Tongue (tissue), 3 donors: ENCODE measurements at places on chromosomes 16 and 17. TPM values are rescaled to one million over a fixed set of nuclear protein-coding genes. Genes with fewer than 3 reads are reported as not detected.

- DNase-seq: no peak
Observed at GRCh38 chr17:74554909-74555308, 9.0 kb upstream of the CD300C start.

DNA sequence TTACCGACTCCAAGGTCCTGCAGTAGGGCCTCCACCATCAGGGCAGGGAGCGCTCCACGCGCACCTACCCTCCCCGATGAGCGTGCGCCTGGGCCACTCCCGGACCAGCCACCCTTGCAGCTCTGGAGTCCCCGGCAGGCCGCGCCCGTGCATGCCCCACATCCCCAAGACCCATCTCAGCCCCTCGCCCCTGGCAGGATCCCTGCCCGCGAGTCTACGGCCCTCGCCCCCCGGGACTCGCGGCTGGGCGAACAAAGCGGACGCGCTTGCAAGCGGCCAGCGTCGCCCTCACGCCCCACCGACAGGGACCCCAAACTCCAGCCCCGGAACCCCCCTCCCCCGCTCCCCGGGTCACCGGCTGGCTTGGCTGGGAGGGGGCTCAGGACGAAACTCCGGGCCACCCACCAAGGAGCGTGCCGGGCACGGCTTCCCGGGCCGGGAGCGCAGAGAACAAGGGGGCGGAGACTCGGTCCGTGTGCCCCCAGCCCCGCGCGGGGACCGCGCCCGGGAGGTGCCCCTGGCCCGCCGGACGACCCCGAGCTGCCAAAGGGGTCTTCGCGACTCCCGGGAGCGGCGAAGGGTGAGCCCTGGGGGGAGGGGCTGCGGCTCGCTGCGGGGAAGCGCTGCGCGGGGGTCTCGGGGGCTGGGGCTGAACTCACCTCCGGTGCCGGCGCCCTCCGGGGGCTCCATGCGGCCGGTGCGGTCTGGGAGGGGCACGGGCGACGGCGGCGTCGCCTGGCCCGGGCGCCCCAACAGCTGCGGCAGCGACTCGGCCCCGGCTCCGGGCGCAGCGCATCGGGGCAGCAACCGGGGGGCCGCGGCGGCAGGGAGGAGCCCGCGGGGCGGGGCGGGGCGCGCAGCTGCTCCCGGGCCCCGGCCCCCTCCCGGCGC lies at the start of gene DBNDD1:
Gene DBNDD1, minus strand, starts transcription at position 805 of the 891 bp plus-strand sequence. Its CDS starts 115 bp downstream, at position 690.
- DNase-seq: peak; percentile 75

GRCh38 chr17:81567191-81567590 lies 15.0 kb upstream of the FAAP100 start:
- no peak for DNase-seq

DNA sequence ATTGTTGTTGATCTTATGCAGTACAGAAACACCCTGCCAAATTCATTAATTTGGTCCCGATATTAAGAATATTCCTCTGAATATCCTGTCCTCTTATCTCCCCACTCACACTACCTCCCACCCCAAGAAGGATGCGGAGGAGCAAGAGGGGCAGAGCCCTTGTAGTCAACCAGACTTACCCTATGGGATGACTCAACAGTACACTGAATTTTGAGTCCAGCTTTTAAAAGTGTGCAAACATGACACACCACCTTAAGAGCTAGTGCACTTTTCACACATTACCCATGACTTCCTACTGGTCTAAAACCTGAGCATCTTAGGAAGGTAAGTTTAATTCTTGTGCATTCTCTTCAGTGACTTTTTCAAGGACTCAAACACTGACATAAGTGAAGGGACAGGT lies 9.5 kb downstream of the USP22 start:
- DNase-seq: no peak

DNA sequence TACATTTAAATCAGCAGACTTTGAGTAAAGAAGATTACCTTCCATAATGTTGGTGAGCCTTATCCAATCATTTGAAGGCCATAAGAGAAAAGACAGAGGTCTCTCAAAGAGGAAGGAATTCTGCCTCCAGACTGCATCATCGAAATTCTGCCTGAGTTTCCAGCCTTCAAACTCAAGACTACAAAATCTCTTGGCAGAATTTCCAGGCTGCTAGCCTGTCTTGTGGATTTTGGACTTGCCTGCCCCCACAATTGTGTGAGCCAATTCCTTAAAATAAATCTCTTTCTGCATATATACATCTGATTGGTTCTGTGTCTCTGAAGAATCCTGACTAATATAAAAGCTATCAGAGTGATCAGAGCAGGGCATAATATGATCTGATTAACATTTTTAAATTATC lies 216.6 kb upstream of the CPHXL start:
- peak; percentile 27 for DNase-seq

DNA sequence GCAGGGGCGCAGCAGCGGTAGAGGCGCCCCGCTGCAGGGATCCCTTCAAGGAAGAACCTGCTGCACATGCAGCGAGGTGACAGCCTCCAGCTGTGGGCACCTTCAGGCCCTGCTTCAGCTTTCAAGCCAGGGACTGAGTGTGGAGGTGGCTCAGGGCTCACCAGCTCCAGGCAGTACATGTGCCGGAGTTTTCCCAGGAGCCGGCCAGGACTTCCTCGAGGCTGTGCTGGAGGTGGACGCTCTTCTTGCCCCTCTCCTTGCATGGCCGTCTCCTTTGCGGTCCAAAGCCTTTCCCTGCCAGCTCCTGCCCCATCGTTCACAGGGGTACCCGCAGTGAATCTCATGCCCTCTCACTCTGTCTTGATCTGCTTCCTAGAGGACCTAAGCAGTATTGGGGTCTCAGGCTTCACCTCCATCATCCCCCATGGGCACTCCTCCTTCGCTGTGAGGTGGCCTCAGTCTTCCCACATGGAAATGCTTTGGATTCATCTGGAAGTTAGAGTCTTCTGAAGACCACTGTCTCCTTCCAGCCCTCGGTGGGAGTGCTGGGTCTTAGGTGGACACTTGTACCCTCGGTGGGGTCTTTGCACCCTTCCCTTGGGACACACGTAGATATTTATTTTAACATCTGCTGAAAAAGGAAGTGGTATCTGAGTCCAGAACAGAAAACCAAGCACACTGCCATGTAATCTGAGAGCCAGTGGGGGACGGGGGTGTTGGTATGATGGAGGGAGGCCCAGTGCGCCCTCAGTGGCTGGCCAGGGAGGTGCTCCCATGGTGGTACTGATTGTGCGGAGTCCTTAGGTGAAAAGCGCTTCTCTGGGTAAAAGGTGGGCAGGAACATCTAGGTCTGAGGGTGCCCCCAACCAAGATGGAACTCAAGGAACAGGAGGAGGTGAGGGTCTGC lies 7.0 kb downstream of the XYLT2 start:
- DNase-seq: no peak

- no peak for DNase-seq
Observed at GRCh38 chr17:46045639-46046038, 46.6 kb downstream of the STH start.

DNA sequence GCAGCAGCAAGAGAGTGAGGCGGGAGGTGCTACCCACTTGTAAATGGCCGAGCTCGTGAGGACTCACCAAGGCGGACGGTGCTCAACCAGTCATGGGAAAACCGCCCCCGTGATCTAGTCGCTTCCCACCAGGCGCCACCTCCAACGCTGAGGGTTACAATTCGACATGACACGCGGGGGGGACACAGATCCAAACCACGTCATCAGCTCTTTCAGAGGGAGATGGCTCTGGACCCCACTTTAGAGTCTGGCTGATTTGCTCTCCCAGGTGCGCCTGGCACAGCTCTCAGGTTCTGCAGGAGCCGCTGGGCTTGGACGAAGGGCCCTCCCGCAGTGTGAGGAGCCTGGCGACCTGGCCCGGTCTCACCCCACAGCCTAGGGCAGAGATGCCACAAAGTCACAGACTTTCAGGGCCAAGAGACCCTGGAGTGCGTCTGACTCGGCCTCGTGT lies 21.1 kb upstream of the DOC2B start:
- no peak for DNase-seq

DNA sequence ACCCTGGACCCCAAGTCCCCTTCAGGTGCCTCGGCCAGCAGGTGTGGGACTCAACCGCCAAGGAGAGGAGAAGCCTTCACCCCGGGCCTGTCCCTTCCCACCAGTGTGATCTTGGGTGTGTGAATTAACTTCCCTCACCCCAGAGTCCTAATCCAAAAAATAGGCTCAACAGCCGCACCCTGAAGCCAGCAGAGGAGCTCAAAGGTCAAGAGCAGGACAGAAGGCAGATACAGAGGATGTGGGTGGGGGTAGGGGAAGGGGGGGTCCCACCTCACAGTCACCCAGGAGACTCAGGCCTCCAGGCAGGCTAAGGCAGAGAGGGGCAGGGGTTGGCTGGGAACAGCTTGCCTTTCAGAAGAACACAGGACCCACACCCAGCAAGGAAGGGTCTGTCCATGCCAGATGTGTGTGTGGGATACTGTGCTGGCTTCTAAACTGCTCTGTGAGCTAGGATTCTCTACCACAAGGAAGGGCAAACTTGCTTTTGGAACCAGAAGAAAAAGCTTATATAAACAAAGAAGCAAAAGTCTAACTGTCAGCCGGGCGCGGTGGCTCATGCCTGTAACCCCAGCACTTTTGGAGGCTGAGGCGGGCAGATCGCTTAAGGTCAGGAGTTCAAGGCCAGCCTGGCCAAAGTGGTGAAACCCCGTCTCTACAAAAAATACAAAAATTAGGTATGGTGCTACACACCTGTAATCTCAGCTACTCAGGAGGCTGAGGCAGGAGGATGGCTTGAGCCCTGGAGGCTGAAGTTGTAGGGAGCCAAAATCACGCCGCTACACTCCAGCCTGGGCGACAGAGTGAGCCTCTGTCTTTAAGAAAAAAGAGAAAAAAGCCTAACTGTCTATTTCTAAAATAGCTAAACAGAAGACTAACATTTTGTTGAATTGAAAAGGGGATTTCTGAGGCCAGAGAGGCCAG lies 4.6 kb downstream of the PIEZO1 start:
- no peak for DNase-seq

DNA sequence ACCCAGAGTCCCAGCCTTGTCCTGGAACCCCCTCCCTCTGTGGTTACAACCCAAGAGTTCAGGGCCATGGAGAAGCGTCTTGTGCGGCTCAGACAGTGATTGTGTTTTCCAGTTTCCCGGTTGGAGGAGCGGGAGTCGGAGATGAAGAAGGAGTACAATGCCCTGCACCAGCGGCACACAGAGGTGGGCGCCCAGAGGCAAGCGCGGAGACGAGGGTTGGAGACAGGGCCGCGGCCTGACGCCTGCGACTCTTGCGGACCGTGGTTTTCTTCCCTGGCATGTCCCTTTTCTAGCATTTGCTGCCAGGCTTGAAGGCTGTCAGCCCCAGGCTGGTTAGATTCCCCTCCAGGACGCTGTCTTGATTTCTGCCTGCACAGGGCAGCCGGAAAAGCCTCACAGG lies 23.0 kb downstream of the MAPK8IP3 start:
- DNase-seq: no peak

DNA sequence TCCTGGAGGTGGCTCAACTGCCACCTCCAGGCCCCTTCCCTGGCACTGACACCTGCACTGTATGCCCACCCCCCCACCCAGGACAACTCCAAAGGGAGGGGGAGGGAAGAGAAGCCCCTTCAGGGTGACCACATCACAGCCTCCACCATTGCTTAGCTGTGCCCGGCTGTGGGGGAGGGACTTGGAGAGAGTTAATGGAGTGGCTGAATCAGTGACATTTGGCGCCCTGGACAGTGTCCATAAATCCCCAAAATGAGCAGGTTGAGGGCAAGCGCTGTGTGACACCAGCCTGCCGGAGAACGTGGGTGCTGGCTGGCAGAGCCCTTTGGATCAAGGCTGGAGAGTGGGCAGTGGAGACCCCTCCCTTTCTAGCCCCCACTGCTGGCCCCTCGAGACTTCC lies 883 bp downstream of the USH1G start:
- DNase-seq: no peak

DNA sequence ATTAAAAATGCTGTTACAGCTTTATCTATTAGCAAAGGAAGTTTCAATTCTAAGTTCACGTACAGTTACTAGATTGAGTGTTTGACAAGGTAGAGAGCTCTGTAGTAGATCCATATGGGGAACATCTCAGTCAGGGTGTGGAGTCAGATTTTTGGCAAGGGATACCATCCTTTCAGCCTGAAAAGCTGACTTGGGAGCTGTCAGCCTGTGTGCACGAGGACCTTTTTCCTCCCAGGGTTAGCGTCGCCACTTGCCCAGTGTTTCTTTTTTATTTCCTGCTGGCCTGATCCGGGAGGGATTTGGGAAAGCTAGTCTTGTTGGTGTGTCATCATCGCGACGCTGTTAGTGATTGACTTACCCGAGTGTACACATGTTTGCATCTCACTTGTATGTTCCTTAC lies 29.5 kb downstream of the WWOX start:
- no peak for DNase-seq

DNA sequence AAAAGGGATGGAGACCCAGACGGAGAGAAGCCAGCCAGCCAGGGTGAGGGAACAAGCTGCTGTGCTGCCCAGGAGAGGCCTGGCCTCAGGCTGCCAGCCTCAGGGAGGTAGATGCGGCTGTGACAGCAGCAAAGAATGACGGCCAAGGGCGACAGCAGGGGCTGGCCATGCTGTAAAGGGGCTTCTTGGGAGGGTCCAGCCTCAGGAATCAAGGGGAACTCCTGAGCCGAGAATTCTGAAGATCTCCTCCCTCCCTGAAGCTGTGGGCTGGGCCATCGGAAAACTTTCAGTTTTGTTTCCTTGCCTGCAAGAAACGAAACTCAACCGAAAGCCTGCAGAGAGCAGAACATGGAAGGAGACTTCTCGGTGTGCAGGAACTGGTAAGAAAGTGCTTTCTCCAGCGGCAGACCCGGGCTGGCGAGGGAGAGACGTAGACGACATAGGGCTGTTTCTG lies at the start of gene XAF1:
Gene XAF1, plus strand, starts transcription at position 316 of the 454 bp plus-strand sequence. Its CDS starts 33 bp downstream, at position 349.
- DNase-seq: peak; percentile 57

HDAC5 gene
- 127 TPM for total RNA-seq

RAP1GAP2 gene
- total RNA-seq: 5.7 TPM

DHRS7C gene
- 115 TPM for total RNA-seq
